ENCODE measurements at places on chromosomes 5 and 9.

DNA sequence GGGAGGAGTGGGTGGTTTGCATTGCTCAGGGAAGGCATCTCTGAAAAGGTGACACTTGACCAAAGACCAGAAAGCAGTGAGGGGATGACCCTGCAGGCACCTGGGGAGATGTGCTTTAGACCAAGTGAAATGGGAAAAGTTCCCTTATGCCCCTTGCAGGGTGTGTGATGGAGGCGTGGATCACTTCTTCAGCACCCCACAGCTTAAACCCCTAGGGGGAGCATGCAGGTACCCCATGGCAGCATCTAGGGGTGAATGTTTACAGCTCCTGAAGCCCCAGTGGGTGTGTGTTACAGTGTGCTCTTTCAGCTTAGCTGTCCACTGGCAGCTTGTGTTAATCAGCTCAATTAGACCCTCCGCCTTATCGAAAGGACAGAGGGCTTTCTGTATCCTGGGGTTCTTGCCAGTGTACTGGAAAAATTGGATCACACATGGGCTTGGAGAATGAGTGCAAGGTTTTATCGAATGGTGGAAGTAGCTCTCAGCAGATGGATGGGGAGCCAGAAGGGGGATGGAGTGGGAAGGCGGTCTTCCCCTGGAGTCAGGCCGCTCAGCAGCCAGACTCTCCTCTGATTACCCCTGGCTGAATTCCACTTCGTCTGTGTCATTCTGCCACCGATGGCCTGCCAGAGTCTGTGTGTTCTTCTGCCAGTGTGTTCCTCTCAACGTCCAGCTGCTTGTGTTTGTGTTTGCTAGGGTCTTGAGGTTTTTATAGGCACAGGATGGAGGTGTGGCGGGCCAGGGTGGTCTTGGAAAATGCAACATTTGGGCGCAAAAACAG, 6.3 kb downstream of the BHMT2 start:
- DNase-seq, result no peak

GRCh38 chr9:105376893-105377292, 70.9 kb upstream of the FSD1L start:
- no peak for DNase-seq

DNA sequence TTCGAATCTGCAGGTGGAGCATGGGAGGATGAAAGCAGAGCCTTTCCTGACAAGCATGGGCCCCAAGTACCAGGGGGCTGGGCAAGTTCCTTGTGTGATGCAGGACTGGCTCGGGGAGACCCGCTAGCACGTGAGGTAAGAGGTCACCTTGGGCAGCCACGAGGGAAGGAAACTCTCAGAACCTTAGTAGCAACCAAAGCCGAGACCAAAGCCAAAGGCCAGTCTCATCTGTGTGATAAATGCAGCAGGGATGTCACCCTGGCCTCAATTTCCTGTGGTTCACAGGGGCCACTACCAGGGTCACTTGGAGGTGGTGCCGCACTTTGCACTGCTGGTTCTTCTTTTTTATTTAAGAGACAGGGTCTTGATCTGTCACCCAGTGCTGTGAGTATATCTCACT, 39.5 kb downstream of the PRRT1B start:
- DNase-seq, result no peak

DNA sequence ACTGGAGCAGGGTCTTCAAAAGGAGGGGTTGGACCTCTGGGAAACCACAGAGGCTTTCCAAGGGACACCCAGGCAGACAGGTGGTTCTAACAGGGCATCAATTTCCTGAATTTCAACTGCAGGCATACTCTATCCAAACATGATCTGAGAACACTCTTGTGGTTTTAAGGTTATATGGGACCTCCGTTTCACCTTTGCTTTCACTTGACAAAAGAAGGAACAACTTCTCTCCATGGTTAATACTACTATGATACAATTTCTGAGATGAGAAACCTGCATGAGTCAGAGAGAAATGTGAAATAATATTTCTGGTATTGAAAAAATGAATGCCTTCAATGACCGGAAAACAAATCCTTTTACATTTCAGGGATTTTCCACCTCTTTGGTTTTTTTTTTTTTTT, 28.0 kb upstream of the ERAP1 start:
- DNase-seq, result no peak

DNA sequence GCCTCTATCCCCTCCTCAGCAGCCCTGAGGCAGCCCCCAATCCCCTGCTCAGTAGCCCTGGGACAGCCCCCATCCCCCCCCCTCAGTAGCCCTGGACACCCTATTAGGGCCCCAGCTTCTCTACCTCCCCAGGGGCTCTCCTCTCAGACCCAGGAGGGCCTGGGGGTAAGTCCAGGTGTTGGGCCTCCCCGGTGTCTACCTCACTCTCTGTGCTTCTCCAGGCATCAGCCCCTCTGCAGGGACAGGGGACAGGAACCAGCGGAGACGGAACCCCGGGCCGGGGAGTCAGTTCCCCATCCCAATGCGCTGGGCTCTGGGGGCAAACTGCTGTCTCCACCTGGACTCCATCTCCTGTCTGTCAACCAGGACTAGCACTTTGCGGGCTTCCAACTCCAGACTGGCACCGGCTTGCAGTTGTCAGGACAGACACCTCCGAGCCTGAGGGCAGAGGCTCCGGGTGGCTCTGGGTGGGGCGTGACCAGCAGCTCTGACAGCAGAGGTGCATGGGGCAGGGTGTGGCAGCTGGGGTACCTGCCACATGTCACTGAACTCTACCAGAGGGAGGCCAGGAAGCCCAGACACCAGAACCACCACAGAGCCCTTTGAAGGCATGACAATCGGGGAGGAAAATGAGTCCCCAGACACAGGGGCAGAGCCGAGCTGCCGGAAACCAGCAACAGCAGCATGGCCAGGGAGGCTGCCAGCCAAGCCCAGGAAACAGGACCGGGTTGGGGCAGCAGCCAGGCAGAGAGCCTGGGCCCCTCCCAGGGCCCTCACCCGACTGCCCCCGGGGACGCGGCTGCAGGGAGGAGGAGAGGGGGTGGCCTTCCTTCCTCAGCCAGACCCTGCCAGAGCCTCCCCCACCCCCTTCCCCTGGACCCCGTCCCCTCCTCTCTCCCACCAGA, 17.7 kb upstream of the UBAC1 start:
- peak; percentile 57 for DNase-seq

DNA sequence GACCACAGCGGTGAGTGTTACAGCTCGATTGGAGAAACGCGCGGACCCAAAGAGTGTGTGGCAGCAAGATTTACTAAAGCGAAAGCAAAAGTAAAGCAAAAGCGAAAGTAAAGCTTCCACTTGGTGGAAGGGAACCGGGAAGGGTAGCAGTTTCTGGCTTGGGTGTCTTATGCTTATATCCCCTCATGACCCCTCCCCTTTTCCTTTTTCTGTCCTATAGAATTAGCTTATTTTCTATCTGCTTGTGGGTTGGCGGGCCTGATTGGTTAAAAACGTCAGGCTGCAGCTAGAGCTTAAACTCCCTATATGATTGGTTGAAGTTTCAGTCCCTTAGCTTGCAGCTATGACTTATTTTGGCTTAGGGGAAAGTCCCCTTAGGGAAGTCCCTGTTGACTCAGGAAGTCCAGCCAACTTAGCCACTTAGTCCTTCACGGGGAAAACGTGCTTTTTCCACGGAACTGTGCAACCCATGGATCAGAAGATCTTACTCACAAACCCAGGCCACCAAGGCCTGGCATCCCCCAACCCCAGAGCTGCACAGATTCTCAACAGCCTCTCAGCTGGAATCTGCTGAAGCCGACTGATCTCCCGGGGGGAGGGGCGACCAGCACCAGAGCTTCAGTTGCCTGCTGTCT, 114.2 kb upstream of the ADAMTS16 start:
- no peak for DNase-seq

Data from AG08395 (cell line).